CD4-positive, alpha-beta T cell treated with Interleukin-2 at 100 ng/mL for 4 hours (primary cell): ENCODE measurements at places on chromosomes 1 and 21.

GRCh38 chr21:34227386-34227852 lies 136.4 kb upstream of the KCNE2 start:
- no peak for DNase-seq

- no peak for DNase-seq
Observed at GRCh38 chr1:176604461-176604860, 141.5 kb downstream of the PAPPA2 start.

GRCh38 chr1:170388489-170388888 lies 143.5 kb upstream of the GORAB start:
- no peak for DNase-seq

DNA sequence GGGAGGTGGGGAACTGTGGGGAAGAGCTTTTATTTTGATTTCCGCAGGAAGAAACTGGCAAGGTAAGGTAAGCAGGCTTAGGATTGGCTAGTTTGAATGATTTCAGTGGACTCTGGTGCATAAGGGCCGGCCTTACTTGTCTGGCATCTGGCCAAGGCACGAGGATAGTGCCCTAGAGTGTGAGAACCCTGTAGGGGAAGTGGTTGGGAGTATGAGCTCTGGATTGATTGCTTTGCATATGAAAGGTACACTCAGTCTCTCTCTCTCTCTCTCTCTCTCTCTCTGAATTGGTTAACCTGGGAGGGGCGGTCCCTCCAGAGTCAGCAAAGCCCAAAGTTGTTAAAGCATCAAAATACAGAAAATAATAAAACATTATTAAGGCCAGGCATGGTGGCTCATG lies 463.0 kb downstream of the SIPA1L2 start:
- no peak for DNase-seq

GRCh38 chr1:169124459-169124858 lies 18.0 kb downstream of the ATP1B1 start:
- no peak for DNase-seq

GRCh38 chr1:91761295-91761721 lies 124.6 kb downstream of the TGFBR3 start:
- no peak for DNase-seq

GRCh38 chr1:155946633-155947219 lies 5.3 kb downstream of the RXFP4 start:
- no peak for DNase-seq

DNA sequence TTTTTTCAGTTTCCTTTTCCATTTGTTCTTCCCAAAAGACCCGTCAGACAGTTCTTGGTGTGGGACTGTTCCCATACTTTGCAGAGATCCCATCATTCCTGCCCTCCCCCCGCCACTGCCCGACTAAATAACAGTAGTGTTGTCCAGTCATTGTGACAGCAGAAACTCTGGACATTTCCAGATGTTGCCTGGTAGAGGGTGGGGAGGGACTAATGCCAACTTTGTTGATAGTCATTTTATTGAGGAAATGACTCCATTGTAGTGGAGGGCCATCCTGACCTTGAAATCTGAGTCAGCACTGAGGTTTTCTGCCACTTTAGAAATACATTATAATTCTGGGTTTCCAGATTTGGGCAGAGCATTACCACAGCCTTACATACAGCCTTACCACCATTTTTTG lies 85.4 kb downstream of the CEP350 start:
- no peak for DNase-seq

GRCh38 chr1:3464649-3465025 lies 10.2 kb downstream of the ARHGEF16 start:
- DNase-seq, result no peak

DNA sequence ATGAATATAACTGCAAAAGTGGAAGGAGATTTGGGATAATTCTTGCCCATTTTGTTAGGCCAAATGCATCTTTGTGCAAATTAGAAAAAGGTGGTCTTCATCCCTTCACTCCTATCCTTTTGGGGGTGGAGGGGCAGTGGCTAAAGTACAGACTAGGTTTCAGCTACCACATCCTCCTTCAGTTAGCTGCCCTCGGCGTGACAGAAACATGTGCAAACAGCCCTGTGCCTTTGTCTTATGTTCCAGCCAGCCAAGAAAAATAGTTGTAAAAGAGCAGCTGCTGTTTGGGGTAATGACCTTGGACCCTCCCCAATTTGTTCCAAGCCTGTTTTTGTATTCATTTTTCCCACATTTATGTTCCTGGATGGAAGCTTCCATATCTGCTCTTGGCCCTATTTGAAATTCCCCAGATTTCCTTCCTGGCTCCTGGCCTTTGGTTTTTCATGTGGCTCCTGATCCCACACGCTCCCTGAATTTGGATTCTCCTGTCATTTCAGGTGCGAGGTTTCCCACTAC lies 8.3 kb upstream of the LGALS8 start:
- DNase-seq, result no peak

DNA sequence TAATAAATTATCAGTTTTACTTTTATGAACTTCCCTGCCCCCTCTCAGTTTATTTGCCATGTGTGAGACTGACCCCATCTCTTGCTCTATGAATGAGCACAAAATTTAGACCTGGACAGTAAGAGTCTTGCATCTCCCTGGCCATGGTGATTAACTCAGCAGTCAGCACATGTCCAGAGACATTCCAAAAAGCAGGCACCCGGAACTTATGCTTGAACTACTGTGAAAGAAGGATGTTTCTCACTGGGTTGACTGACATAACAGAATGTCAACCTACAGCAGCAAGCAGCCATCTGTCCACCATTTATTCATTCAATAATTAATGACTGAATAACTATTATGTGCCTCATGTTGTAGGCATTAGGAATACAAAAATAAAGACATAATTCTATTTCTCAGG lies 11.3 kb upstream of the SEC16B start:
- DNase-seq, result no peak

GRCh38 chr1:24178407-24178806 lies 8.7 kb downstream of the IFNLR1 start:
- DNase-seq, result no peak

DNA sequence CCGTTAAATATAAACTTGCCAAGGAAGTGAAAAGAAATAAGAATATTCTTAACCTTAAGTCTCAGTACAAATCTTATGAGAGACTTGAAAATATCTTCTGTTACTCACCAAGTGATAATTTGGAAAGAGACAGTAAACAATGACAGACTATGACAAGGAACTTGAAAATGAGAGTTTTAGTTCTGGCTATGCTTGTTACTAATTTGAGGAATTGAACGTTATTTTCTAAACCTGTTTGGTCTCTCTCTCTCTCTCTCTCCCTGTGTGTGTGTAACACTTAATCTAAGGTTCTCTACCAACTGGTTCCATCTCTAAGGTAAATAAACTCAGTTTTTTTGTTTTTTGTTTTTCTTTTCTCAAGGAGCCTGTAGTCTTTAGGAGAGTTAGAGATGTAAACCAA lies 161.8 kb downstream of the AMY1C start:
- DNase-seq, result no peak

DNA sequence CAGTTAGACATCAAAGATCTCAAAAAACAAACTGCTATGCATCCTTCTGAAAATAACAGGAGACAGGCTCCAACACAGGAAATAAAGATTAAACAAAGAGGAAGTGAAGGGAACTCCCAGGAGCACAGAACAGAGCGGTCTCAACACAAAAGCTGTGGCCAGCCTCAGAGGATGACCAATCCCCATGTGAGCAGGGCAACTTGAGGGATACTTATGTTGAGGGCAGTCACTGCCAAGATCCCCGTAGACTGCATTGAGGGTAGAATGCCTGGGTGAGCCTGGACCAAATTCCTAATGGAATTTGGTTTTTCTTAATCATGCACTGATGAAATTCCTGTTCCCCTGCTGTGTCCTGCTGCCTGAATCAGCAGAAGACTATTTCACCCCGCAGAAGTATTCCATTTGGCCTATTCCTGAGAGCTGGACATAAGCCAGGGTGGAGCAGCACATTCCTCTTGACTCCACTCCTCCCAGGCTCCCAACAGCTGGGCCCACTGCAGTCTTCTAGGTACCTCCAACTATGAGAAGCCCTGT lies 49.0 kb downstream of the JAK1 start:
- DNase-seq, result no peak

GRCh38 chr1:239718997-239719628 lies 332.7 kb downstream of the CHRM3 start:
- DNase-seq, result peak; percentile 54

- no peak for DNase-seq
Observed at GRCh38 chr1:40059960-40060750, 19.6 kb downstream of the CAP1 start.
